ENCODE measurements at places on chromosomes 1 and 21.

DNA sequence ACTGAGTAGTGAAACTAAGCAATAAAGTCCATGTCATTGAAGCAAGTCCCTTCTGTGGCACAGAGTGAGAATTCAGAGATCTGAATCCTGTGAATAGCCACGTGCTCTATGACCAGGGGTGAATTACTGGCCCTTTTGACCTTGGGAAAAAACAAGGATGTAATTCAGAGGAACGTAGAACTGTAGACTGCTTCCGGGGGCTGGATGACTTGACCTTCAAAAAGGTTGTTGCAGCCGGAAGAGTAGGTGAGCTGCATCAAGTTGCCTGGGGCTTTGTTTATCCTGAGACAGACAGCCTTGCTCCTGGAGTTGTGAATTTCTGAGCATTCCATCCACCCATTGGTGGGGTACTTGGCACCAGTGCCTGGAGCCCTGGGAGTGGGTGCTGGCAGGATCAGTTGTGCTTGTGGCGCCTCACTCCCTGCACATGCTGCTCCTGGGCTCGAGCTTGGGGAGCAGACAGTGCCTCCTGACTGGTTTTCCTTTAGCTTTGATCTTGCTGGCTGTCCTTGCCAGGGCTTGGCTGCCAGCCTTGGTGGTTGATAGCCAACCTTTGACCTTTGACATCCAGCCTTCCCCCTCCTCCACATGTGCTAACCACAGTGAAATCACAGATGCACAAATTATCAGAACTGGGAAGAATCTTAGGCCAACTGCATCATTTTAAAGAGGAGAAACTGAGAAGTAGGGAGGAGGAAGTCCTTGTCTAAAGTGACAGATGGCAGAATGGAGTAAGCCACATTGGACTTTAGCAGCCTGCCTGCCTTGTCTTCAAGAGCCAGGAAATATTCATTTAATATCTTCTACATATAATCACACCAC is 16.2 kb upstream of the MYOG start:
- no peak for DNase-seq

DNA sequence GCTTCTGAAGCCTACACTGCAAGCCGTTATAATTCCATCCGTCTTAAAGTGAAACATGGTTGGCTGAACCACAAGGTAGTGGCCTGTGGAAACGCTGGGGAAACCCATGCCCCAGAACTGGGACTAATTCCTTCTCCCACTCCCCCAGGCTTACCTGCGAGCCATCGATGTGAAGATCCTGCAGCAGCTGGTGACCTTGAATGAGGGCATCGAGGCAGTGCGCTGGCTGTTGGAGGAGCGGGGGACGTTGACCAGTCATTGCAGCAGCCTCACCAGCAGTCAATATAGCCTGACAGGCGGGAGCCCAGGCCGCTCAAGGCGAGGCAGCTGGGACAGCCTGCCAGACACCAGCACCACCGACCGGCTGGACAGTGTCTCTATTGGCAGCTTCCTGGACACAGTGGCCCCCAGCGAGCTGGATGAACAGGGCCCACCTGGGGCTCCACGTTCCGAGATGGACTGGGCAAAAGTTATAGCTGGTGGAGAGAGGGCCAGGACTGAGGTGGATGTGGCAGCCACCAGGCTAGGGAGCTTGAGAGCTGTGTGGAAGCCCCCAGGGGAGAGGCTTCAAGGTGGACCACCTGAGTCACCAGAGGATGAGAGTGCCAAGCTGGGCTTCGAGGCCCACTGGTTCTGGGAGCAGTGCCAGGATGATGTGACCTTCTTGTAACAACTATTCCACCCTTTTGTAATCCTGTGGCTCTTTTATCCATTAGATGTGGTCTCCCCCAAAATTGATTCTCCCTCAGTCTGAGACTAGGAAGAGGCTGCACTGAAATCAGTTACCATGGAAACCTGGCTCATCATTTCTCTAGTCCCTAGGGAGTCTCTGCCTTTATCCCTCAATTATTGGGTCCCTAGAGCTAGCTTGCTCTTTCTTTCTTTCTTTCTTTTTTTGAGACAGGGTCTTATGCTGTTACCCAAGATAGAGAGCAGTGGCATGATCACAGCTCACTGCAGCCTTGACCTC is 16.7 kb downstream of the LURAP1 start:
- no peak for DNase-seq

DNA sequence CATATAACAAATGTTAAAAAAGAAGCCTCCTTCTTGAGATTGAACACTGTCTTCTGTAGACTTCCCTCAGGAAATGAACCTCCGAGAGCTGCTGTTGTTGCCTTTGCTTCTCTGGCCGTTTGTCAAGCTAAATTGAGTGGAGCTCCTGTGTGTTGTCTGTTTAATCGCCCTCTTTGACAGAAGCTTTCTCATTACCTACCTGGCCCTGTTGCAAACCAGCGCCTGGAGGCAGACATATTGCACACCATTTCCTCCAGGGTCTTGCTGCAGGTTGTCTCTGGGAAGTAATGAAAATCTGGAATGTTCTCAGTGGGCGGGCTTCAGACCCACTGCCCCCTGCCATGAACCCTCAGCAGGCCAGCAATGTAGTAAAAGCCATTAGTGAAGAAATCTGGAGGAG is 83.3 kb downstream of the GABPA start:
- no peak for DNase-seq

- DNase-seq, result no peak
These were observed 25.6 kb upstream of the AVPR1B start for GRCh38 chr1:206142770-206143169.

DNA sequence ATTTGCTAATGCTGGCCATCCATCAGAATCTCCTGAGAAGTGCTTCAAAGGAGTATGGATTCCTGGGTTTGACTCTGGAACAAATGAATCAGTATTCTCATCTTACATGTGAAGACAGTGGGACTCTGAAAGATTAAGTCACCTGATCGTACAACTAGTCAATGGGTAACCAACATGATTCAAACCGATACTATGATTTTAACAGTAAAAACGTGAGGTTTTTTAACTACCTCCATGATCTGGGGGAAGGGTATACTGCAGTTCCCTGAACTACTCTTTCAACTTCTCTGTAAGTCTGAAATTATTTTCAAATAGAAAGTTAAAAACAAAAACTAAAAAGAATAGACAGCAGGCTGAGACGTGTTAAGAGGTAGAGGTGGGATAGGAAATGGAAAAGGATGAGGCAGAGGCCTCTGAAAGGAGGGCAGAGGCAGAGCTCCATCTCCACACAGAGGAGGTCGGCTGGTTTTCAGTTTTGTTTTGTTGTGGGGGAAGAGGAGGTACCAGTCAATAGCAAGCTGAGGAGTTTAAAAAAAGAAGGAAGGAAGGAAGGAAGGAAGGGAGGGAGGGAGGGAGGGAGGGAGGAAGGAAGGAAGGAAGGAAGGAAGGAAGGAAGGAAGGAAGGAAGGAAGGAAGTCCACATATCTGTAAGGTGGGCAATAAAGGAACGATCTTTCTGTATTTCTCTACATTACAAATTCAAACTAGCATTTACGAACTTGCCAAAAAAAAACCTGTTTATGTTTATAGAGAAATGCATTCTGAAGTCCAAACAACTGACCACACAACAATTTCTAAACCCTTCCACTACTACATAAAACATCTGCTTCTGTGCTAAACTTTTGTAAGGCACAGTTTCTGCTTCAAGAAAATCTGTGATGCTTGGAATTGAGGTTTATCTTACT is 213.1 kb downstream of the RERE start:
- peak; percentile 60 for DNase-seq

DNA sequence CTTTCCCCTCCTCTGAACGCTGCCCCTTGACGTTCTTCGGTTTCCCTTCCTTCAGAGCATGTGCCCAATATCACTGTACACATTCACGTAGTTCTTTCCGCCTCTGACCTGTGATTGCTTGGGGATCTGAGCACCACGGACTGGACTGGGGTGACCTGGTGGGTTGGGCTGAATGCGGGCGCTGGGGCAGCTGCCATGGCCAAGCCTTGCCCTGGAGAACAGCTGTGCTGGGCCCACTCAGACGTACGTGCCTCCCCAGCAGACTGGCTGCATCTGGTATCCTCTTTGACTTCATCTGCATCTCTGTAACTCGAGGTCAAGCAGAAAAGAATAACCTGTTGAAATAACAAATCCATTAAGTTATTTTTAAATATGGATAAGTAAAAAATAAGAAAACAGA is 35.1 kb upstream of the DISC1 start:
- no peak for DNase-seq

- no peak for DNase-seq
These were observed 17.2 kb upstream of the BEND5 start for GRCh38 chr1:48793863-48794262.

DNA sequence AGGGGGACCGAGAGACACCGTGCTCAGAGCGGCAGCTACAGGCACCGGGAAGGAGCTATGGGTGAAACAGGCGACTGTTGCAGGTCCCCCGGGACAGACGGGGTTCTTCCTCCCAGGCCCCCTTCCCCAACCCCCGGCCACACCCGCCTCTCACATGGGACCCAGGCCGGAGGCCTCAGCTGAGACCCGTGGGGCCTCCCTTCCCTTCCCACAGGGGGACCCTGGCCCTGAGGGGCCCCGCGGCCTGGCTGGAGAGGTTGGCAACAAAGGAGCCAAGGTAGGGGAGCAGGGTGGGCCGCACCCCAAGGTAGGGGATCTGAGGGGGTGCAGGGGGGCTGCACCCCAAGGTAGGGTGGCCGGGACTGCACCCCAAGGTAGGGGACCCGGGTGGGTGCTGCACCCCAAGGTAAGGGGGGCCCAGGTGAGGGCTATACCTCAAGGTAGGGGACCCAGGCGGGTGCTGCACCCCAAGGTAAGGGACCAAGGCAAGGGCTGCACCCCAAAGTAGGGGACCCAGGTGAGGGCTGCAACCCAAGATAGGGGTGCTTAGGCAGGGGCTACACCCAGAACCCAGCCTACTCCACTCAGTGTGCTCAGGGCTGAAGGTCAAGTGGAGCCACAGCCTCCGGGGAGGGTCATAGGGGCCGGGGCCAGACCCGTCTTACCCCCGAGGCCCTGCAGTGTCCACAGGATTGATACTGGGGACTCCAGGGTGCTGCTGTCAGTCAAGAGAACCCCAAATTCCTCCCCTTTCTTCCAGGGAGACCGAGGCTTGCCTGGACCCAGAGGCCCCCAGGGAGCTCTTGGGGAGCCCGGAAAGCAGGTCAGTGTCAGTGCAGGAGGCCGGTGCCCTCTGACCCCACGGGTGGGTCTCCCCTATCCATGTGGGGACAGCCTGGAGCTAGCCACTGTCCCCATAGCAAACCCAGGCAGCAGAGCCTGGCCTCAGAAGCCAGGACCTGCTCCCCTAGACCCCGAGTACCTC is 22.7 kb downstream of the COL6A2 start:
- DNase-seq, result no peak

DNA sequence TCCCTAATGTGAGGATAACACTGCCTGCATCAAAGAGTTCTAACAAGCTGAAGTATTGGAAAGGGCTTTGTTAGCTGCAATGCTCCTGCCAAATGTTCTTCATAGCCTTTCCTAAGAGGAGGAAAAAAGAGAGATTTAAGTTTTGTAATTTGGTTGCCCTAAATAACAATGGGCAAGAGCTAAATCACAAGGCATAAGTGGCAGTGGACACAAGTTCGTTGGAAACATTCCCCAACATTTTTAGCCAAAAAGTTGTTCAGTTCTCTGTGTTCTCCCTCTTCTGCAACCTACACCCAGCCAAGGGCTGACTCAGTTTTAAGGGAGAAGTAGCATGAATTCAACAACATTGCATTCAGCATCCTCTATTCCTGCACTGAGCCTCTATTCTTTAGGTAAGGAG is 2.6 kb upstream of the UQCRHL start:
- DNase-seq, result no peak

DNA sequence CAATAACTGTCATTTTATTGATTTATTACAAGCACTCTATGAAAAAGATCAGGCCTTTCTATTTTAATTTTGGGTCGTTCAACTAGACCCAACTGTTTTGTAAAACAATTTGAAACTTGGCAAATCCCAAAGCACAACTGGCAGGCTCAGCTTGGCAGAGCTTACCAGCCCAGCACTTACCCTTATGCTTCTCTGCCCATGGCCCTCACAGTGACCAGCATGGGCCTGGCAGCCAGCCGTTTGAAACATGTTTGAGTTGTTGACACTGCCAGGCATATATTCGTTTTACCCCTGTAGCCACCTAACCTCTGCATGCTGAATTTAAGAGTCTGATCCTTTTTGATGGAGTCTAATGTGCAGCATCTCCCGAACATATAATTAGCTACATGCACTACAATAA is 796.7 kb upstream of the ADGRL2 start:
- no peak for DNase-seq

GRCh38 chr1:32963746-32964460 is 706 bp downstream of the RNF19B start:
- peak; percentile 70 for DNase-seq

GRCh38 chr1:34363915-34364314 is 187.2 kb downstream of the C1orf94 start:
- DNase-seq, result no peak

GRCh38 chr1:179121159-179121938 is 39.5 kb downstream of the TOR3A start:
- DNase-seq, result peak; percentile 25

GRCh38 chr1:192866241-192866868 is 57.5 kb downstream of the RGS2 start:
- DNase-seq, result no peak

DNA sequence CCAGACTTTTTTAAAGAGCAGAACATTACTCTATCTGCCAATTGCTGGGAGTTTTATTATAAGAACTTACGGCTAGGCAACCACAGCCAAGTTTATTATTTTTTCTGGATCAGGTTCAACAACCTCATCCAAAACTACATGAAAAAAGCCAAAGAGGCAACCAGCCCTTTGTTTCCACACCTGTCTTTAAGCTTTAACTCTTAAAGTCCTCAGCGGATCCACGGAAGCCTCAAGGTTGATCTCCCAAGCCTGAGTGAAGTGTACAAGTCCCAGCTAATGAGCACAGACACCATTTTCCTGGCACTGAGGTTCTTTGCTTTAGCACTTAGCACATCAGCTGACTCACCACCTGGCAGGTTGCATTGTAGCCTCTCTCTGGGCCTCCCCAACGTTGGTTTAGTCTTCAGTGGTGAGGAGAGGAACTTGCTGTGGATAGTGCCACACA is 143.1 kb downstream of the TGFBR3 start:
- DNase-seq, result no peak

GRCh38 chr1:52669696-52670095 is 28.5 kb downstream of the COA7 start:
- DNase-seq, result no peak

DNA sequence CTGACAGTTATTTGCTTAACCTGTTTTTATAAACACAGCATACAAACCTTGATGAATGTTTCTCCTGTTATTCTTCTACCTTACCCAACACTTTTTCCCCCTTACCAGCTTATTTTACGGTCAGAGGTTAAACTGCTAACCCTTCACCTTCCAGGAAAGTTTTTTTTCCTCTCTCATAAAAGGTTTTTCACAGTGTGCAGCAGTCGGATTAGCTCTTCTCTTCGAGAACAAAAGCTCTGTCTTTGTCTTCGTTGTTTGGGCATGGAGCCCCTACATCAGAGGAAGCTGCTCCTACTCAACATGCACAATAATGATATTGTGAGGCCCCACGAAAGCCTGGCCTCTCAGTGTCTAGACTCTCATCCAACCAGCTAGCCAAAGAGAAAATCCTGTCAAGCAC is 42.0 kb downstream of the DENND1B start:
- DNase-seq, result no peak

- DNase-seq, result no peak
These were observed 134.7 kb upstream of the CD34 start for GRCh38 chr1:208045463-208046260.

Measured in T-helper 2 cell treated with Interferon-gamma antibody and Interleukin-4, amounts not matched to agents 5 μg/mL and 100 μg/mL, for 36 hours (primary cell).